ENCODE measurements at places on chromosomes 3 and 15. TPM values are rescaled to one million over a fixed set of nuclear protein-coding genes. Genes with fewer than 3 reads are reported as not detected.

DNA sequence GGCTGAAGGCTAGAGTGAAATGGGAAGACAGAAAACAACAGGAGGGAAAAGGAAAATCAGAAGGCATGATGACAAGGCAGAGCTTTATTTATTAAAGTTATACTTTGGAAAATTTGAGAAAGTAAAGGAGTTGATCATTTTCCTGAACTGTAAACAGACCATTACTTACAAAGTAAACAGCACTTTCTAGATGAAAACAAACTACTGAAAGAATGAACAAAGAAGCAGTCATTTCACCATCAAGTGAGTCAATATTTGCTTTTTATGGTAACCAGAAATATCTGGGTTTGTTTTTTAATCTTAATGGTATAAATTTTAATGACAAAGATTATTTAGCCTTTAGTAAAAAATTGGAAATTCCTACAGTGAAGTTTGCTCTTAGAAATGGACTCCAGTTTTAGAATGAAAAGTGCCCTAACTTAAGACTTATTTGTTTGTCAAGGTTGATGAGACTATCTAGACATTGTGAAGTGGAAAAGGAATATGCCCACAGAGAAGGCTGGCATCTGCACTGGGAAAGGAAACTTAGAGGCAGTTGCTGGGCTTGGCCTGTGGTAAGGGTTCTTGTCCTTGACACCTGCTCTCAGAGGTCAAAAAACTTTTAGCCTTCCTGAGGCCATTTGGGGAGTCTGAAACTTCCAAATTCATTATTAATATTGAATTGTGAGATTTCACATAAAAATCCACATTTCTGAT lies 47.2 kb downstream of the SPTSSB start:
- no peak for DNase-seq

CHL1 gene
- total RNA-seq: not detected

MAPKAPK3 gene
- 7.3 TPM for total RNA-seq

- DNase-seq: no peak
Measured at GRCh38 chr3:23071296-23071695, 131.8 kb upstream of the UBE2E2 start.

DNA sequence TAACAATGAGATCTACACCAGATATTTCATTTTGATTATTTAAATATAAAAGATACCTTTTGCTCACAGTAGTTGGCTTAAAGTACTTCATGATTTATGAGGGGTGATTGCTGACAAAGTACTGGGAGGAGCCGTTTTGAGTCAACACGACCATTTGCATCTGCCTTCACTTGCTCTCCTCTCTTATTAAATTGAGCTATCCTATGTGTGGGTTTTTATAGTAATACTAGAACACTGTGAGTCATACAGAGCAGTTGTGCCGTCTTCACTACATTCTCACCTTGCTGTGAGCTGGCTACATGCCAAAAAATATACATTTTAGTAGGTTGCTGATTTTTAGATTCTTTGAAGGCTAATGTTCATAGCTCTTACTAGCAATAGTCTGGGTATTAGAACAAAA lies 161.2 kb downstream of the ALCAM start:
- no peak for DNase-seq

- DNase-seq: no peak
Measured at GRCh38 chr15:87045746-87046145, 966.1 kb downstream of the AGBL1 start.

ARGFX gene
- total RNA-seq: not detected

DNA sequence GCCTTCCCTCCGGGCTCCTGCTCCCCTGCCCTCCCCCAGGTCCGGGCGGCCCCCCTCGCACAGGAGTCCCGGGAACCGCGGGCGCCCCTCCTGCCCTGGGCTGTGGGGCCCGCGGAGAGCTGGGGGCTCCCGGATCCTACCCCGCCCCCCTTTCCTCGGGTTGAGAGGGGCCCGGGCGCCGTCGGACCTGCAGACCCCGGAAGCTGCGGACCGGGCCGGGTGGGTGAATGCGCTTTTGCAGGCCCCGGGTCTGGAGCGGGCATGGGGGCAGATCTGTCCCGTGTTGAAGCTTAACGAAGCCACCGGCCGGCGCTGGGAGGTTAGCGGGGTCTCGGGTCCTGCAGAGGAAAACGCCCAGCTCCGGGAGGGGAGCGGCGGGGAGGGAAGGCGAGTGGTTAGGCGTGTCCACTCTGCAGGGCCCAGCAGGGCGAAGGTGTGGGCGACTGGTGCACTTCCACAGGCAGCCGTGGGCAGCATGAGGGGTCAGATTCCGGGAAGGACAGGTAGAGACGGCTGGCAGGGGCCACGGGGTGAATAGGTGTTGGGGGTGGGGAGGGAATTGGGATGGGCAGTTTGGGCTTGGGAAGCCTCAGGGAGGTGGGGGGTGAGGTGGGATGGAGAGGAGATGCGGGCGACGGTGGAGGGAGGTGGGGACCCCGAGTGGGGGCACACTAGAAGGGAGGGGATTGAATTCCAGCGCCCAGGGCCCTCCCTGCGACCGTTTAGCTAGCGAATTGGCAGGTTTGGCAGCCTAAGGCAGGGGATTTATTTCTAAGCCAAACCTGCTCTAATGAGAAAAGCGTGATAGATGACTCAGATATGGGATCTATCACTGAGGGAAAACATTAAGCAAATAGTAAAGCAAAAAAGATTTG lies 635 bp downstream of the CD276 start:
- no peak for DNase-seq

DNA sequence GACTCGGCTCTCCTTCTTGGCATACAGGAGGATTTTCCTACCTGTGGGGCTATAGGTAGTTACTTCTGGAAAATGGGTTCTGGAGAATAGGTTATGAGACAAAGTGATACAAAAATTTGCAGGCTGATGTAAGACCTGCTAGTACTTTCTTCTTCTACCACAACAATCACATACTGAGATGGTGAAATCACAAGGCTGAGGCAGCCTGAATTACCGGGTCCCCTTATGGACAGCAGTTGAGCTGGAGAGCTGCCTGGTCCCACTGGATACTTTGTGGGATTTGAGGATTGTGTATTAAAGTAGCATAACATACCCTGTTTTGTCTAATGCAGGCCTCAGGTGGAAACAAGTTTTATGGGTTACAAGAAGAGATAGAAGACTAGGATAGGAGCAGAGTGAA lies 86.5 kb upstream of the FAM98B start:
- no peak for DNase-seq

DNA sequence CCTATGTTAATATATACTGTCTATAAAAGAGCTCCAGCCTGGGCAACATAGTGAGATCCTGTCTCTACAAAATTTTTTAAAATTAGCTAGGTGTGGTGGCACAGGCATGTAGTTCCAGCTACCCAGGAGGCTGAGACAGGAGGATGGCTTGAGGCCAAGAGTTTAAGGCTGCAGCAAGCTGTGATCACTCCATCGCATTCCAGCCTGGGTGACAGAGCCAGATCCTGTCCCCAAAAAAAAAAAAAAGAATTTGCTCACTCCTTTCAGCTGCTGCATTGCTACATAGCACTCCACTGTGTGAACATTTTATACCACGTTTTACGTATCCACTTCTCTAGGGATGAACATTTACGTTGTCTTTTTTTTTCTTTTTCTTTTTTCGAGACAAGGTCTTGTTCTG lies 6.0 kb upstream of the TSEN2 start:
- no peak for DNase-seq

HRG gene
- not detected for total RNA-seq

- DNase-seq: no peak
Measured at GRCh38 chr3:69474186-69474585, 88.3 kb upstream of the FRMD4B start.

DNA sequence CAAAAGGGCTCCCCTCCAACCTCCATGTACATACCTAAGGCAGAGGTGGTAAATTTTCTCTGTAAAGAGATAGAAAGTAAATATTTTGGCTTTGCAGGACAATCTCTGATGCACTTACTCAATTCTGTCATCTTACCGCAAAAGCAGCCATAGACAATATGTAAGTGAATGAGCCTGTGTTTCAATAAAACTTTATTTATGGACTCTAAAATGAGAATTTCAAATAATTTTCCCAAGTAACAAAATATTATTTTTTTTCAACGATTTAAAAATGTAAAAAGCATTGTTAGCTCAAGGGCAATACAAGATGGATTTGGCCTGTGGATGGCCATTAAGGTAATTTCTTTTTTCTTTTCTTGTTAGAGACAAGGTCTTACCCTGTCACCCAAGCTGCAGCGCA lies 44.7 kb downstream of the SHQ1 start:
- no peak for DNase-seq

GRCh38 chr15:70628549-70628896 lies 134.8 kb downstream of the UACA start:
- no peak for DNase-seq

POLQ gene
- 9.1 TPM for total RNA-seq

TEX55 gene
- total RNA-seq: not detected

DNA sequence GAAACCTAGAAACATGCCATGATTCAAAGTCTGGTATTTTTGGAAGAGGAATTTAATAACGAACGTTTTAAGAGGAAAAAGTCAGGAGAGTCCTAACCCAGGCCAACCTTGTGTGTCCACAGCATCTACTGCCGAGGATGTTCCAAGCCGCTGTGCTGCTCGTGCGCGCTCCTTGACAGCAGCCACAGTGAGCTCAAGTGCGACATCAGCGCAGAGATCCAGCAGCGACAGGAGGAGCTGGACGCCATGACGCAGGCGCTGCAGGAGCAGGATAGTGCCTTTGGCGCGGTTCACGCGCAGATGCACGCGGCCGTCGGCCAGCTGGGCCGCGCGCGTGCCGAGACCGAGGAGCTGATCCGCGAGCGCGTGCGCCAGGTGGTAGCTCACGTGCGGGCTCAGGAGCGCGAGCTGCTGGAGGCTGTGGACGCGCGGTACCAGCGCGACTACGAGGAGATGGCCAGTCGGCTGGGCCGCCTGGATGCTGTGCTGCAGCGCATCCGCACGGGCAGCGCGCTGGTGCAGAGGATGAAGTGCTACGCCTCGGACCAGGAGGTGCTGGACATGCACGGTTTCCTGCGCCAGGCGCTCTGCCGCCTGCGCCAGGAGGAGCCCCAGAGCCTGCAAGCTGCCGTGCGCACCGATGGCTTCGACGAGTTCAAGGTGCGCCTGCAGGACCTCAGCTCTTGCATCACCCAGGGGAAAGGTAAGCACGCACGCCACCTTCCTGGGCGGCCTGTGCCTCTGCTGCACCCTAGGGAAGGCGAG lies 28.4 kb downstream of the PML start:
- no peak for DNase-seq

- DNase-seq: no peak
Measured at GRCh38 chr15:80250614-80251427, 1.2 kb downstream of the CTXND1 start.

DNA sequence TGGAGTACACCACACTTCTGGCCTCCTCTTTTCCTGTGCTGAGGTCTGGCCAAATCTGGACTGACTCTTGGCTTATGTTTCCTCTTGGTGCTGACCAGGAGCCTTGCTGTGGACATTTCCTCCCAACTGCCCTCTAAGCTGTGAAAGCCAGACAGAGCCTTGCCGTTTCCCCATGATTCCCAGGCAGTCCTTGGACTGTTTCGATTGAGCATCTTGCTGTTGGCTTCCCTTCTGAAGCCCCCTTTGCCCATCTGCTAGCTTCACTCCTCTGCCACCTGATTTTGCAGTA lies 110.5 kb downstream of the EPHB1 start:
- no peak for DNase-seq

DNA sequence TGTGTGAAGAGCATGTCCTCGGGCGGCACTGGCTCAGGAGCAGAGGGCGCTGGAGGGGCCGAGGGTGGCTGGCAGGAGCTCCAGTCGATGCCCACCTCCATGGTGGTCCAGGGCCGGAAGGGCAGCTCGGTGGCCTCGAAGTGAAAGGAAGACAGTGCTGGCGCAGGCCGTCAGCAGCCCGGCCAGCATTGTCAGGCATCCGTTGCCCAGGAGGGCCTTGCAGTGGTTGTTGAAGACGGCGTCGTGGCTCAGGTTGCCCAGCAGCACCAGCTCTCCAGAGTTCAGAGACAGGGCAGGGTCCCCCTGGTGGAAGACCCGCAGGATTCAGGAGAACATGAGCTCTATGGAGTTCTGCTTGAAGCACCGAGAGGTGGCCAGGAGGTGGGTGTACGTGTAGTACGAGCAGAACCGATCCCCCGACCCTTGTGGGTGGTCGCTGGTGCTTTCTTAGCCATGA lies 16.5 kb upstream of the SIAH2 start:
- no peak for DNase-seq

- no peak for DNase-seq
Measured at GRCh38 chr3:122560680-122561079, 3.4 kb downstream of the PARP9 start.

ENTPD3 gene
- total RNA-seq: not detected

DNA sequence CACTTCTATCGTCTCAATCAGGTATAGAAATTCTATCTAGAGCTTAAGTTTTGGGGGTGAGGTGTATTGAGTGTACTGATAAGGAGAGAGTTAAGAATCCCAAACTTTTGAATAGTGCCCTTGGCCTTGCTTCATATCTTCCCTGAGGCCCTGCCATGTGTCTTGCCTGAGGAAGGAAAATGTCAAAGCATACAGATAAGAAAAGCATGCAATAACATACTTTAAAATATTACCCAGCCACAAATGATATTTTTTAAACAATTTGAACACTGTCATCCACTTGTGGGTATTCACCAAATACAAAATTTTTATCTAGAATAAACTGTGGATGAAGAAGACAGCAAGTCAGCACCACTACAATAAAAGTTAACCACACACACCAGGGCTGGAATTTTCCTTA lies 631.0 kb upstream of the ALCAM start:
- DNase-seq: no peak
